ENCODE measurements at places on chromosomes 5 and 9. TPM values are rescaled to one million over a fixed set of nuclear protein-coding genes. Genes with fewer than 3 reads are reported as not detected.
A peak's percentile ranks its signal among the peaks of the same experiment; 100 is the strongest.

- peak; percentile 87 for DNase-seq
Measured at GRCh38 chr9:99906403-99907207, at the start of gene STX17. Gene STX17 (plus strand): TSS chr9:99906654. CDS start chr9:99915240, 8,586 bp downstream.

- DNase-seq: no peak
Measured at GRCh38 chr9:93612796-93613154, 36.4 kb downstream of the PHF2 start.

- DNase-seq: no peak
Measured at GRCh38 chr9:93900436-93900819, 54.7 kb downstream of the BARX1 start.

The IL13 gene
- total RNA-seq: not detected

The IL33 gene
- 8.6 TPM for total RNA-seq

The HAPLN1 gene
- 5.7 TPM for total RNA-seq

The CEL gene
- 0.41 TPM for total RNA-seq

The STC2 gene
- 0.82 TPM for total RNA-seq

Data from frontal cortex (tissue), 4 donors.